Cortex of kidney (tissue), 1 donor: ENCODE measurements at places on chromosomes 16 and 17.

GRCh38 chr16:53159781-53160436 lies 105.1 kb downstream of the CHD9 start:
- DNase-seq = no peak

DNA sequence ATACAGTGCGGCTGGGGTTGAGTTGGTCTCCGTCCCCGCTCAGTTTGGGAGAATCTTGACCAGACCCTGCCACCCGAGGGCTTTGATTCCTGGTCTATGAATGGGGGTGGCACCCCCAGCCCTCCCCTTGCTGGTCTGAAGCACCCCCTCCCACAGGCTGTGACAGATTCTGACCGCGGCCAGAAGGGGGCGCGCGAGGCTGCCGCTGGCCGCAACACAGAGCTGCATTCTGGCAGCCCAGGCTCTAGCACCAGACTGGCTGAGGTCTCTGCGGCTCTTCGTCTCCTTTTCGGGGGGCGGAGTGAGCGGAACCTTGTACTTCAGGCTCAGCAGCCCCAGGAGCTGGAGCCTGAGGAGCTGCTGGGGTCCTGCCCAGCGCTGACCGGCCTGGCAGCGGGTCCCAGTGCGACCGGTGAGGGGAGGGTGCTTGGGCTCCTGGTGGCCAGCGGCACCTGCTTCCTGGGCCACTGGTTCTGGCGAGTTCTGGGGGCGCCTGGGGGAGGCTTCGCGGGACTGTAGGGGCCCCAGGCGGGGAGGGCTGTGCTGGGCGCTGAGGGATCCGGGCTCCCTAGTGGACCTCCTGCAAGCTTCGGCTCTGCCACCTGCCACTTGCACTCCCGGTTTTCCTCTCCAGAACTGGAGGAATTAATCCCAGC lies 1011.6 kb downstream of the KCNJ18 start:
- DNase-seq = no peak

- DNase-seq = no peak
Measured at GRCh38 chr17:79925242-79925957, 86.2 kb upstream of the CBX4 start.

DNA sequence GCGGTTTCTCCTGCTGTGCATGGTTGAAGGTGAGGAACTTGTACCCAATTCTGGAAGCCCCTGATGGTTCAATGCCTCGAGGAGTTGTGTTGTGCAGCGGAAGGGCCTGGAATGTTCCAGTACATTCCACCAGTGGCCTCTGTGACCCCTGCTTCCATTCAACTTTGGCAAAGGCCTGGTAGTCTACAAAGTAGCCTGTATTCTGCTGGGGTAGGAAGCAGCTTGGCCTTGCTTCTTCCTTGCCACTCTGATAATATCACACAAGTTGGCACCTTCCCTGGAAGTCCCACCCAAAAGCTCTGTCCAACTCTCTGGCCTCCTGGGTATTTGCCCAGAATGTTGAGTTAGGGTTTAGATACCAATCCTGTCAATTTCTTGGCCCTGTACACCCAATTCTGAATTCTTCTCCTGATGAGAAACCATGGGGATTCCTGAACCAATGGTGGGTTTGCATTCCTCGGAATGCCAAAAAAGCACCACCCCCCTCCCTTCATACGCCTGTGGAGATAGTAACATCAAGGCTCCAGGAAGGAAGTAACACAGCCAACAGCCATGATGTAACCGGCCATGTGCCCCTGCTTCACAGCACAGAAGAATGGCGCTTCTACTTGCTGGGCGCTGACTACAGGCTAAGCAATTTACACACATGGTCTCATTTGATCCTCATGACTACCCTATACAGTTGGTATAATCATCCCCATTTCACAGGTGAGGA lies 11.8 kb upstream of the FAM117A start:
- DNase-seq = no peak

GRCh38 chr17:21295036-21295952 lies 10.8 kb downstream of the MAP2K3 start:
- DNase-seq = no peak

- DNase-seq = no peak
Measured at GRCh38 chr16:88466175-88466862, 13.2 kb downstream of the ZFPM1 start.

DNA sequence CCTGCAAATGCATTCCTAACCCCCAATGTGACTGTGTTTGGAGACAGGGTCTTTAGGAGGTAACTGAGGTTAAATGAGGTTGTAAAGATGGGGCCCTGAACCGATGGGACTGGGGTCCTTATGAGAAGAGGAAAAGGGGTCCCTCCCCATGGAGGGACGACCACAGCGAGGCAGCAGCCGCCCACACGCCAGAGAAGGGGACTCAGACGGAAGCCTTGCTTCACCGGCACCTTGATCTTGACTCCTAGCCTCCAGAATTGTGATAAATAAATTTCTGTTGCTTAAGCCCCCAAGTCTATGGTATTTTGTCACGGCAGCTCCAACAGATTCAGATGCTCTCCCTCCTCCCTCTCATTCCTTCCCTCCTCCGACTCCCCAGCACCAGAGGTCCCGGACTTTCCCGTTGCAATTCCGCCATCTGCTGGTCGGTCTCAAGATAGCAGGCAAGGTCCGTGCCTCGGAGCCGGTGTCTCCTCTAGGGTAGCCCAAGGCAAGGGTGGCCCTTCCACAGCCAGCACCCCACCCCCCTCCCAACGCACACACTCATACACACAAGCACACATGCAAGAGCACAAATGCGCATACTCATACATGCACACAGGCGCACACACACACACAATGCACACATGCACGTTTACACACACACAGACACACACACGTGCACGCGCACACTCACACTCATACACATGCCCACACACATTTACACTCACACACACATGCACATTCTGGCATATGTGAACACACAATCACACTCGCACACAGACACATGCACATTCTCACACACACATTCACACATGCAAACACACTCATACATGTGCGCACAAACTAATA lies 23.1 kb upstream of the C16orf78 start:
- DNase-seq = no peak

DNA sequence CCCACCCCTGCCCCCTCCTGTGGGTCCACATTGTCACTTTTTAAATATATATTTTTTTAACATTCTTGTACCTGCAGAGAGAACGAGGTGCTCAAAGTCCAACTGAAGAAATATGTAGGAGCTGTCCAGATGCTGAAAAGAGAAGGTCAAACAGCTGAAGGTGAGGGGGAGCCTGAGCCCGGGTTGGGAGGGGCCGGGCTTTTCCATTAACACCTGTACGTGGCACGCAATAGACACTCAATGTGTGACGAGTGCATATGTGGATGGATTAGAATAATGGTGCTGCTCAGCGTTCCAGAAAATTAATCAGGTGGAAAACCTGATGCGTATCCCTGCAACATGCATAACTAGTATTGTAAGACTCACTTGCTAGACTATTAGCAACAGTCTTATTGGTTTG lies 223.0 kb downstream of the SNX29 start:
- DNase-seq = no peak

- no peak for DNase-seq
Measured at GRCh38 chr16:2071454-2072202, 23.8 kb downstream of the TSC2 start.

GRCh38 chr17:42406615-42407288 lies 16.3 kb downstream of the CAVIN1 start:
- DNase-seq = no peak
